ENCODE measurements at places on chromosomes 3 and 15.
A peak's percentile ranks its signal among the peaks of the same experiment; 100 is the strongest.

- no peak for DNase-seq
Observed at GRCh38 chr15:66261056-66261455, 7.5 kb upstream of the MEGF11 start.

- DNase-seq: no peak
Observed at GRCh38 chr3:153901991-153902390, 219.2 kb upstream of the ARHGEF26 start.

DNA sequence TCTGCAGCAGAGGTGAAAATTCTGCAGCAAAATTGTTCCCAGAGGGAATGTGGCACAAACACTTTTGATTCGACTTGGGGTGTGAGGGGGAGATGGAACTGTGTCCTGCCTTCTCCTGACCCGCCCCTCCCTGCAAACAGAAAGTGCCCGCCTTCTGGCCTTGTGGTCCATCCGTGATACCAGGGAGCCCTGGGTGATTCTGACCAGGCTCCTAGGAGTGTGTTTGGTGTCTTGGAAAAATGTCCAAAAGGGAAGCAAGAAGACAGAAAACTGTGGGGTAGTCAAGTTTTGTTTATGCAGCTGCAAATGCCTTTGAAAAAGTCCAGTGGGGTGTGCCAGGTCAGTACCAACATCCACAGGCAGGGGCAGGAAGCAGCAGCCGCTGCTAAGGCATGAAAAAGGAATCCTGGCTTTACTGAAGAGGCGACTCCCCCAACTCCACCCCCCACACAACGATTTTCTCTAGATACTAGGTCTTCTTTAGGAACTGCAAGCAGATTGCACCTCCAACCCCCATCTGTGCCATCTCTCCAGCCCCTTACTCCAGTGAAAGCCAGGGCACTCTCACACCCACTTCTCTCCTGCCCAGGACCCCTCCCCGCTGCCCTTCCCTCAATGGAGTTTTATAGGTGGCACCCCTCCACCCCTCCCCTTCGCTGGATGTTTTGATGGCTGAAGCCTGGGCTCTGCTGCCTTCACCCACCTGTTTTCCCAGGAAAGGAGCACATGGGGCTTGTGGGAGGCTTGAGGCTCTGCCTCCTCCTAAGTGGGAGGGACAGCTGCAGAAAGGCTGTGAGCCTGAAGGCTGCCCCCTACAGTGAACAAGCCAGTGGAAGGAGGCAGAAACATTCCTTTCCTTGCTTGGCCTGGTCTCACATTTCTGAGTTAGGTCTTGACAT is 82.4 kb upstream of the HERC1 start:
- DNase-seq: peak; percentile 31

GRCh38 chr15:69546182-69546581 is 93.6 kb downstream of the RPLP1 start:
- no peak for DNase-seq

GRCh38 chr3:15952543-15953175 is 154.9 kb upstream of the ANKRD28 start:
- no peak for DNase-seq

DNA sequence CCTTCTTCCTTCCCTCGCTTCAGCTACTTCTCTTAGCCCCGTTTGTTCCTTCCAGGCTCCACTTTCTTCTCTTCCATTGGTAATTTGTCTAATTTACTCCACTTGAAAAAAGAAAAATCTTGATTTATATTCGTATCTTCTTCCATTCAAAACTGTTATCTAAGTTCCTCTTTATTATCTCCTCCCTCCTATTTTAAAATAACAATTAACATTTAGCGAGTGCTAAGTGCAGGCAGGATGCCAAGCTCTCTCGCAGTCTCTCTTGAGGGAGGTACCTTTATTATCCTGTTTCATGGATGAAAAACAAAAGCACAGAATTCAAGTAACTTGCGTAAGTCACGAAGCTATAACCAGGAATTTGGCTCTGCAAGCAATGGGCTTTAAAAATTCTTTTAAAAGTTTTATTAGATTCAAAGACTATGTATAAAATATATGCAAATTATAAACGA is 418.9 kb upstream of the NAALADL2 start:
- DNase-seq: no peak

GRCh38 chr3:166897811-166898210 is 482.3 kb downstream of the ZBBX start:
- no peak for DNase-seq

DNA sequence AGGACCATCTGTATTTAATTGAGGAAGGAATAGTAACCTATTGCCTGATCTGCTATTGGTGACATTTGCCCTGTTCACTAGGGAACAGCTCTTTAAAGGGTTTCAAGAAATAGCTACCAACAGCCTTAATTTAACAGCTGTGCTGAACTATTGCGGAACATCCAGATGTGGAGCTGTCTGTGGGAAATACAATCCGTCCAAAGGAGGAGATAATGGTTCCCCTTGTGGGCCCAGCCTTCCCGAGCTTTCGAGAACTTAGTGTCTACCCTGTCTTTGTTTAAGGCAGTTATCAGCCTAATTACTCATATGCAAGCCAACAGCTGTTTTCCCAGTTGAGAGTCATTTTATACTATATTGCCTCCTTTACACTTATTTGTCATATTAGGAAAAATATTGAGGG is 398.6 kb downstream of the WDR72 start:
- no peak for DNase-seq

DNA sequence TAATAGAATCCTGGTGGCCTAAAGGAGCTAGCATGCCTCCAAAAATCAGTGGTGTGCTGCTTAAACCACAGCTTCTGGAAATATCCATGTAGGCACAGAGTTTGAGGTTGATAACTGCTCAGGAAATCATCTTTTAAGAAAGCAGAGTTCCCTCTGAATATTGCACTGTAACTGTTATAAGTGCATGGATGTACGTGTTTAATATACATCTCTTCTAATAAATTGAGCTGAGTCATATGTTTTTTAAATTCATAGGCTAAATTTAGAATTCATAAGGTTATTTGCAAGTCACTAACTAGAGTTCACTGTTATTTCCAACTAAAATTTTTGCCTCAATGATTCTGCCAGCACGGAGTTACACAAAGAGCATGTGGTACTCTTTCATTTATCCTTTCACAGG is 68.9 kb downstream of the MYH15 start:
- no peak for DNase-seq

DNA sequence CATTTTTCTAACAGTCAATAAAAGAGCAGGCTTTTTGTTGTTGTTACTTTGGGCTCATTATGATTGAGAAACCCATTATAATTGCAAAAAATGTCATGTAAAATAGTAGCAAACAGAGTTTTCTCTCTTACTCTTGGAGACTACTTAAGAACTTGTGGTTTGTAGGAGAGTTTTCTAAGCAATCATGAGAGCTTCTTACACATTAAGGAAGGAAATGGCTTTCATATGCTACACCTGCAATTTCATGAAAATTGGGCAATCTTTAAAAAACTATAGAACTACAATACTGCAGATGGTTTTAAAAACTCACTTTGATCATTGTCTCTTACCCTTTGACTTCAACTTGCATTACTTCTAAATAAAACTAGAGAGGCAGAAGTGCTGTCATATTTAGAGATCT is 701.8 kb downstream of the ZPLD1 start:
- DNase-seq: no peak

DNA sequence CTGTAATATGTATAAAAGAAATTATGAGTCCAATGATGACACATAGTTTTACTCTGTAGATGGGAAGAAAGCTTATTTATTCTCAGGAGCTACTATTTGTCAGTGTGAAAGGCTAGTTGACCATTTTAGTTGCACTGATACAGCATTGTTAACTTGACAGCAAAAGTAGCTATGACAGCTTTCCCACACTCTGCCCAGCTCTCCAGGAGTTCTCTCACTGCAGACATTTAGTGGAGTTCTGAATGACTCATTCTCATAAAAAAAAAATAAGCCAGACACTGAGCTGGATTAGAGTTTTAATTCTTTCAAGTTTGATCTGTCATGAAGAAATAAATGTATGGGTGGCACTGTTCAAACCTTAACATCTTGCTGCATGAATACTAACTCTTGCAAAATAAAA is 77.2 kb upstream of the CFAP20DC start:
- DNase-seq: no peak

DNA sequence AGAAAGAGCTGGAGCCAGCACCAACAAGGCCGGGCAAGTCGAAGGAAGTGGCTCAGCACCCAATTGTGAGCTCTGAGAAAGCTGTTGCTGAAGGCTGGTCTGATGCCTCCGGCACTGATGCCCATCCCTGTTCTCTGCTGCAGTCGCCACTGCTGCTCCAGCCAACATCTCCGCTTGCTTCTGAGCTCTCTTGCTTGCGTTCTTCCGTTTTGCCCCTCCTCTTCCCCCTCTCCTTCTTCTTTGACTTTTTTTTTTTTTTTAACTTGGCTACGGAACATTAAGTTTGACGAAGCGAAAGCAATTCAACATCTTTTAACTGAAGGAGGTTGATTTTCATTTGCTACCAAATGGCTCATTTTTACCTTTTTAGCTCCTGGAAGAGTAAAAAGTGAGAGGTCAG is 442.9 kb downstream of the MCTP2 start:
- no peak for DNase-seq

- no peak for DNase-seq
Observed at GRCh38 chr15:60727661-60728060, 248.7 kb upstream of the ICE2 start.

- no peak for DNase-seq
Observed at GRCh38 chr3:48528754-48529153, 24.8 kb upstream of the SHISA5 start.

GRCh38 chr15:36406911-36407310 is 172.5 kb upstream of the CDIN1 start:
- no peak for DNase-seq

- DNase-seq: peak; percentile 7
Observed at GRCh38 chr3:183815951-183816475, 9.4 kb downstream of the MAP6D1 start.

DNA sequence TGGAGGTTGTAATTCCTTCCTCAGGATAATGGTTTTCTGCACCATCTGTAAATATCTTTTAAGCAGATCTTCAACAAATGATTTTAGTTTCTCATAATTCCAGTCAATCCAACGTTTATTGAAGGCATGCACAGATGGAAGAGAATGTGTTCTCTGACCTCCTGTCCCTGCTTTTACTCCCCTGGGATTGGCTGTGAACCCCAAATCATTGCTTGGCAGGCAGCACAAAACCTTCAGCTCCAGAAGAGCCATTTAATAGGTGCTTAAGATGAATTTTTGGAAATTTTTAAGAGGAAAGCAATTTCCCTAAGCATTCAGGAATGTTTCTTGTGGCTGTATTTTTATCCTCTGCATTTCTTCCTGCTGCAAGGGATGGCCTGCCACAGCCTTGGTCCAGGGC is 25.5 kb upstream of the THSD4 start:
- DNase-seq: no peak

GRCh38 chr3:194292331-194292730 is 58.8 kb downstream of the CPN2 start:
- DNase-seq: no peak

DNA sequence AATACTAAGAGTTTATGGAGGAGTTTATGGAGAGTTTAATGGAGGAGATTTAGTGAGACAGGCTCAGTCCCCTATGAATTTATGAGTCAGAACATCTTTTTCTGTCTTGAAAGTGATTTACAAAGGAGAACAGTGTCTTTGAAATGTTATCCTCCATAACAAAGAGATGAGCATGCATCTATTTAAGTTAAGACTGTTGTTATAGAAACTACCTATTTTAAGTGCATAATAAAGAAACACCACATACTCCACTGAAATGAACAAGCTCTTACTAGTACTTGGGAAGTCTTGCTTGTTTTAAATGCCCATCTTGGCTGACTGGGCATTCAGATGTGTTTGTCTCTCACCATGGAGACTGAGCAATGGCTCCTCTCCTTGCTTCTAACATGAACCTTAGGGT is 118.7 kb upstream of the ACP3 start:
- no peak for DNase-seq

DNA sequence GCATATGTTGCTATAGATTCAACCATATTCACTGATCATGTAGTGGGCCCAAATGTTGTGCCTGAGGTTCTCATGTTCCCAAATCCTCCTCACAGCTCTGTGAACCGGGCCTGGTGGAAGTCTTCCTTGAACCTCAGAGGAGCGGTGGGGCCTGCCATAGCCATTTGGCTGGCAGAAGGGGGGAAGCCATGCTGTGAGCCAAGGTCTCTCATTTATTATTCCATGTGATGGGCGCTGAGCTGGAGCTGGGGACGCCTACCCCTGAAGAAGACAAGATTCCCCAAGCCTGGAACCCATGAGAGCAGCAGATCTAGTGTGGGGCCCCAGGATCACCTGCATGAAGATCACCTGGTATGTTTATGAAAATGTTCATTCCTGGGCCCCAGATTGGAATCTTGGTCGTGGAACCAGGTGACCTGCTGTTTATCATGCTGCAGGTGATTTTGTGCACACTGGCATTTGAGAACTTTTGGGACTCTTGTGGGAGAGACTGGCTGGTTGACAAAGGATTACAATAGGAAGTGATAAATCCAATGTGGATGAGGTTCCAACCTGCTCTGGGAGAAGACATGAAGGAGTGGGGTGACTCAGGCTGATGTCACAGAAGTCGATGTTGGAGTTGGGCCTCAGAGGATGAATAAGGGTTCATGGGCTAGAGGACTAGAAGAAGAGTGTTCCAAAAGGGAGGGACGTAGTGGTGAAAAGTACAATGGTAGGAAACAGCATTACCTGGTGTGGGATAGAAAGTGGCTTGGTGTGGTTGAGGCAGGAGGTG is 102.1 kb downstream of the ASB7 start:
- DNase-seq: no peak

DNA sequence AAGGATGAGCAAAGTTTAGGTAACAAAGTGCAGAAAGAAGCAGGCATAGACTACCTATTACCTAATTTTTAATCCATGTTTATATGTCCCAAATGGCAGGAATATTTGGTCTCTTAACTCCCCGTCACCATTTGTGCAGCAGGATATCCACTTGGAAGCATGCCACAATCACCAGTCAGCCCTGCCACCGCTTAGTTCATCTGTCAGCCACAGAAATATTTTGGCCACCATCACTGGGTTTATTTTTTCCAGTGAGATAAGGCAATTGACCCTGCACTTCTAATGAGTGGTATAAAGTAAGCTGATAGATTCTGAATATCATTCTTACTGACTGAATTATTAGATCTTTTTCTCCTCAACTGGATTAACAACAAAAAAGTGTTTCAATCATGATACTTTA is 152.9 kb upstream of the SOX2 start:
- no peak for DNase-seq
